ENCODE measurements at places on chromosomes 6 and 20.

- no peak for DNase-seq
Measured at GRCh38 chr20:54590856-54591255, 115.5 kb downstream of the DOK5 start.

DNA sequence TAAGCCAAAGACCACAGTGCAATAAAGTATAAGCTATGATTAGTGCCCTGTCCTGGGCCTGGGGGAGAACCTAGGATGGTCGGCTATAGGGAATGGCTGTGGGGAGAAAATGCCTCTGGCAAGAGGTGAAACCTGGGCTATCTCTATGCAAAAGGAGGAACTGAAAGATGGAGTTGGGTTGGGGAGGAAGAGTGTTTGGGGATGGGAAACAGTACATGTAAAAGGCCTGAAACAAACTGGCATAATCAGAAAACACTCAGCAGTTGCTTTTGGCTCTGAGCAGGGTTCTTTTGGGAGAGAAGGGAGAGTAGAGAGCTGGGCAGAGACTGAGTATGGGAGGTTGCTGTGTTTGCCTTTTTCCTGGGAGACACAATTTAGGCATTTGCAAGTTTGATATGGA lies 31.9 kb upstream of the FUCA2 start:
- no peak for DNase-seq

- no peak for DNase-seq
Measured at GRCh38 chr20:62476056-62476838, 452 bp upstream of the GATA5 start.

- no peak for DNase-seq
Measured at GRCh38 chr6:156009656-156010055, 554.0 kb upstream of the NOX3 start.

GRCh38 chr20:19024296-19025035 lies 188.0 kb upstream of the SLC24A3 start:
- DNase-seq, result no peak

DNA sequence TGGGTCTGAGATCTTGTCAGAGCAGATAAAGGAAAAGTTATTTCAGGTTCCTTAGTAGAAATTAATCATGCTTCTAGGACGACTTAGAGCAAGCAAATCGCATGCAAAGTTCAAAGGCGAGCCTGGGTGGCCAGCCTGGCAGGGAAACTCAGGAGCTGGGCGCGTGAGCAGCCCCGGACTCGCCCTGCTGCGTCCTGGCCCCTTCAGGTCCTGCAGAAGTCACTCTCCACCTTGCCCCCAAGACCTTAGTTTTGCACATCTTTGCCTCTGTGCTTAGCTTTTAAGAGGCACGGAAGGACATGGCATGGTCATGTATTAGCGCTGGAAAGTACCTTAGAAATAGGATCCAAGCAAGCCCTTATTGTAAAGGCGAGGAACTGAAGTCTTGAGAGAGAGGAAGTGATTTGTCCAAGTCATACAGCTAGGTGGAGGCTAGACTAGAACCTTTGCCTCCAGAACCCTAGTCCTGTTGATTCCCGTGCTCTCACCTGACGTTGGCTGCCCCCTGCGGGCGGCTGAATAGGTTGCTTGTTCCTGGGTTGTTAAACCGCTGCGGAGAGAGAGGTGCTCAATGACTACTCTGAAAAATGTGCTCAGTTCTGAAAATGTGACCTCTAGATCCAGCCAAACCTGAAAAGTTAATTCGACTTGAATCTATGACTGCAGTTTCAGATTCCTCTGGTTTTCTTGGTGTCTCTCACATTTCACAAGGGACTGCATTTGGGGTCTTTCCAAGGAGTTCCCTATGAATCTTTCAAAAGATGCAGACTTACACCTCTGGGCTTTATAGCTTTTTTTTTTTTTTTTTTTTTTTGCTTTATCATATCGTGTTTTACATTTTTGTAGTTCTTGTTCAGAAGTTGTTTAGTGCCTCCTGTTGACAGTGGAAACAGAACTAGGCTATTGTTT lies 2.7 kb downstream of the MYB start:
- peak; percentile 89 for DNase-seq

GRCh38 chr20:60054716-60055634 lies 96.8 kb downstream of the CDH26 start:
- DNase-seq, result no peak

- no peak for DNase-seq
Measured at GRCh38 chr6:148517470-148517869, 174.8 kb downstream of the SASH1 start.

DNA sequence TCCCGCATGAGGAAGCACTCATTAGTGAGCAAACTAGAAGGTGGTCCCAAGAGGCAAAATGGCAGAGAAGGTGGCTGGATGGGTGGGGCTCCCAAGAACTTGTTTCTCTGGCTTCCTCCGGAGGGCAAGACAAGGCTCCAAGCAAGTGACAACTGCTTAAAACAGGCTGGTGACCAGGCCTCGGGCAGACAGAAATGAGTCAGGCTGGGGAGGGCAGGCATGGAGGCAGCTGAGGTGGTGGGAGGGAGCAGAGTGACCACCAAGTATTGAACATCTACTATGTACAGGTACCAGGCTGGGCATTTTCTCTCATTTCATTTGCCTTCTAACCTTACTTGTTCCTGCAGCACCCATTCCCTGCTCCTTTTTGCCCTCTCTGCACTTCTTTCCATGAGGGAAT lies 33.4 kb downstream of the TNXB start:
- no peak for DNase-seq

GRCh38 chr20:677957-678356 lies 2.4 kb upstream of the SCRT2 start:
- DNase-seq, result no peak

- DNase-seq, result no peak
Measured at GRCh38 chr20:19890445-19891051, 126.6 kb upstream of the NAA20 start.

DNA sequence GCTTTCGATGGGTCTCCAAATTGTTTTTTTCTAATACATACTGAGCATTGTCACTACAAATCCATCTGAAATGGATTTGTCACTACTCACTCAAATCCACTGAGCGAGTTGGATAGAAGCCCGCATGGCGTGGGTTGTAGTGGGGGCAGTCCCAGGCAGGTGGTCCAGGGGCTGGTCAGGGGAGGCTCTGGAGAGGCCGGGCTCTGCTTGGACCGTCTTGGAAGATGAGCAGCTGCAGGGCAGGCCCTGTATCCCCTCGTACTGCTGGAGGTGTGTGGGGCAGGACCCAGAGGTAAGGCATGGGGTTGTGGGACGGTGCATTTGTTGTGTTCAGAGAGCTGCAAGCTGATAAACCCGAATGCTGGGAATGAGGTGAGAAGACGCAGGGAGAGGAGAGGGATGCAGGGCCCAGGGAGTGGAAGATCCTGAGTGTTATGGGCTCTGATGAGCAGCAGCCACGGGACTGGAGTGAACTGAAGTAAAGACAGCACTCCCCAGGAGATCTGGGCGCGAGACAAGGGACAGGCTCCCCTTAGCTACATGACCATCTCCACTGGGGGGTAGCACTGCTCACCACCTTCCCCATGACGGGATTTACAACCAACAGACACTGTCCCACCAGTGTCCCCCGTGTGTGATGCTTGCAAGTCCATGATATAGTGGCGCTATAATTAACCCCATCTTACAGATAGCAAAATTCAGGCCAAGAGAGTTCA lies 45.9 kb downstream of the PSMG4 start:
- no peak for DNase-seq

DNA sequence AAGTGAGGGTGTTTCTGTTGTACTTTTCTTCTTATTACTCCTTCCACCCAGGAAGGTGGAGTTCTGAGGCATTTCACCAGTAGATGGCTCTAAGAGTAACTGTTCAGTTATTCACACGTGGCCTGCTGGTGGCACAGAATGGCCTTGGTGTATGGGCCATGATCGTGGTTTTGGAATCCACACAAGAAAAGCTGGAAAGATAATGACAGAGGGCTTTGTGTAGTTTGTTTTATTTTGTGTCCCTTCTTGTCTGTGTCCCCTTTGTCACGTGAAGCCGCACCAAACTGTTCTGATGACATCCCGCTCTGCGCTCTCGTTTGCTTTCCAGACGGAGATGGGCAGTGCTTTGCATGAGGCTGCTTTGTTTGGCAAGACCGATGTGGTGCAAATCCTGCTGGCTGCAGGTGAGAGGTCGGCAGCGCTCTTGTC lies 93.4 kb downstream of the ANKS1A start:
- no peak for DNase-seq

- DNase-seq, result no peak
Measured at GRCh38 chr6:165959627-165960026, 208.0 kb downstream of the TBXT start.

DNA sequence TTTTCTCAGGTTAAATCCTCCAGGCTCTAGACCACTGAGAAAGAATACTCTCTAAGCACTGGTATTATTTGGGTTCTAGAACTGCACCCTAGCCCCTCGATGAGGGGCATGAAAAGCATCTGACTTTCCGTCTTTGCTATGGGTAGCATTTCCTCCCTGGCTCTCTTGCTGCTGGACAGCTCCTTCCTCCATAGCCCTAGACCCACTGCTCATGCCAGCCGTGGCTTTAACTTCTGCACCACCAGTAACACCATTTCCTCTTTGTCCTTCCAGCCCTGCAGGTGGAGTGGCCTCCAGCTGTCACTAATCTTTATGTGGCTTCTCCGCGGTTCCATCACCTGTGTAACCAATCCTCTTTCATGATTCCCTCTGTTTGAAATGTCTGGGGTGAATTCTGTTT lies 194.9 kb downstream of the SCP2D1 start:
- no peak for DNase-seq

DNA sequence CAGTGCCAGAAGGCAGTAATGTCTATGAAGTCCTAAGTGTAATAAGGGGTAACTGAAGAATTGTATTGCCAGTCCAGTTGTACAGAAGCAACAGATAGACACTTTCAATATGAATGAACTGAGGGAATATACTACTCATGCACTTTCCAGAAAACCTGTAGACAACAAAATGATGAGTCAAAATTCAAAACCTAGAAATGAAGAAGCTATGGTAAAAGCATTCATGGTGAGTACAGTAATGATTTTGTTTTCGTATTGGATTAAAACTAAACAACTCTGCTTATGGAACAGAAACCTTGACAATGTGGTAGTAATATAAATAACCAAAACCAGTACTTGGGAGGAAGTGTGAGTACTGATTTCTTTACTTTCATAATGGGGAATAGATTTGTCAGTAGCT lies 35.0 kb downstream of the ARMC2 start:
- no peak for DNase-seq

DNA sequence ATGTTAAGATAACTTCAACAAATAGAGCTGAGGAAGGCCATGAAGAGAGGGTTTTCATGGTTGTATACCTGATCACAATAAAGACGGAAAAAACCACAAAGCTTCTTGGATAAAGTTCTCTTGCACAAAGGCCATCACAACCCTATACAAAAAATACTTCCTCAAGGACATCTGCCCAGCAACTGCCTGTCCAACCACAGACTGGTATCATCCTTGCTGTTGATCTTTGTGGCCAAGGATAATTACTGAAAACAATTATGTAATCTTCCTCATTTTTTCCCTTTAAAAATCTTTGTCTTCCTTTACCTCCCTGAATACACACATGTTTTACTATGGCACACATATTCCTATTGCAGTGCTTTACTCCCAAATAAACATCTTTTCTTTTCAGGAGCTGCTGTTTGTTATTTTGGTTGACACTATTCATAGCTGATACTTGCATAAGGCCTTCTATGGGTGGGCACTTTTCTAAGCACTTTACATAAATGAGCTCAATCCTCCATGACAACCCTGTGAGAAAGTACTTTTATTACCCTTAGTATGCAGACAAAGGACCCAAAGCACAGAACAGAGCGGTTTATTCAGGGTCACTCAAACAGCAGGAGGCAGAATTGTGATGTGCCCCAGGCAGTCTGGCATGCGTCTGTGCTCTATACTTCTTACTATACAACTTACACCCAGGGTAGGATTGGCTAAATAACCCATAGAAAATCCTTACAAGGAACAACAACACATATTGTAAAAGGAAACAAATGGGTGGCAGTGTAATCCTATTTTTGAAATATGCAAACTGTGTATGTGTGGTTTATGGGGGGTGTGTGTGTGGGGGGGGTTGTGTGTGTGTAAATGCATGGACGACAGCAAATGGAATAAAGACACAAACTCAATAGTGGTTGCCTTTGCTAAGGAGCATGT lies 35.1 kb downstream of the SNRNP48 start:
- DNase-seq, result no peak

- DNase-seq, result peak; percentile 64
Measured at GRCh38 chr20:64049060-64049877, at the start of gene SOX18. Gene SOX18, minus strand, starts transcription at chr20:64049639. Its CDS starts 123 bp downstream, at chr20:64049516.

DNA sequence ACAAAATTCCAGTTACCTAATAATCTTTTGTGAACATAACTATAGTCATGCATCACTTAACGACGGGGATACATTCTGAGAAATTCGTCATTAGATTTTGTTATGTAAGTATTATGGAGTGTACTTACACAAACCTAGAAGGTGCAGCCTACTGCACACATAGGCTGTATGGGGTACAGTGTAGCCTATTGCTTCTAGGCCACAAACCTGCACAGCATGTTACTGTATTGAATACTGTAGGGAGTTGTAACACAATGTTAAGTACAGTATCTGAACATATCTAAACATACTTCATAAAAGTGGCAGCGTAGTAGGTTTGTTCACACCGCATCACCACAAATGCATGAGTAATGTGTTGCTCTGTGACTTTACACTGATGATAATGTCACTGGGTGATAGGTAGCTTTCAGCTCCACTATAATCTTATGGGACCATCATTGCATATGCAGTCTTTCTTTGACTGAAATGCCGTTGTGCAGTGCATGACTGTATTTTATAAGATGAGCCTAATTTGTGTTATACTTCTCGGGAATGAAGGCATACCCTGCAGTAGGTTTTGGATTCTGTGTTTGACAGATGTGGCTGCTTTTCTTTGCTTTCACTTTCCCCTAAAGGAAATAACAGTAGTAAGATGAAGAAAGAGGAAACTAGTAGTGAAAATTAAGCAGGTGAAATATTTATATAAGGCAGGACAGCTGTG lies 365.6 kb downstream of the FARS2 start:
- peak; percentile 16 for DNase-seq

GRCh38 chr6:11622156-11622555 lies 84.6 kb downstream of the TMEM170B start:
- DNase-seq, result no peak

DNA sequence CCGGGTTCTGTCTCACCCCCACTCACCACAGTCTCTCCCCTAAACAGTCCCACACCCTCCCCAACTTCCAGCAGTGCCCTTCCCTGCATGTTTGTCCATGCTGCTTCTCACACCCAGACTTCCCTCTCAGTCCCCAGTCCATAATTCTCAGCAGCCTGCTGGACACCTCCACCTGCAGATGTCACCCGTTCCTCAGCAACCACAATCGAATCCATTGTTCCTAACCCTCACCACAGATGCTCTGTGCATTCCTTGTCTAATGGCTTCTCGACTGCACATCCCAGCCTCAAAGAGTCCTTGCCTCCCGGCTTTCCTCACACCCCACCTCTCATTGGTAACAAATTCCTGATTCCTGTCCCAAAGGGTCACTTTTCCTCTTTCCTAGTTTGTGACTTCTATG lies 55.6 kb downstream of the GOPC start:
- DNase-seq, result no peak

DNA sequence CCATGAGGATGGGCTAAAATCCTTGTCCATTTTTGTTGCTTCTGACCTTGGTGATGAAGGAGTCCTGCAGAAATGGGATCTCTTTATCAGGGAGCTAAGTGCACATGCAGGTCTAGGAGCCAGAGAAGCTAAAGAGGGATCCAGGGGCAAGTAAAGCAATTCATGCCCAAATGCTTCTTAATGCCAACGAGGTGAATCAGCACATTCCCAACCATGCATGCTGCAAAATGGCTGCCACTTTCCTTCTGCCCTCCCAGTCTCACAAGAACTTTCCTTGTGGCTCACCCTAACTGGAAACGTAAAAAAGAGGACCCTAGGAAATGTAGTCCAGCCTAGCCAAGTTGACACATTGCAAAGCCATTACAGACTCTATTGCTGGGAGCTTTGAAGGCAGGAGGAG lies 298.4 kb downstream of the MAFB start:
- no peak for DNase-seq

GRCh38 chr6:73636048-73636447 lies 17.7 kb downstream of the SLC17A5 start:
- no peak for DNase-seq
